D721Med (cell line): ENCODE measurements at places on chromosomes 6 and 20.

DNA sequence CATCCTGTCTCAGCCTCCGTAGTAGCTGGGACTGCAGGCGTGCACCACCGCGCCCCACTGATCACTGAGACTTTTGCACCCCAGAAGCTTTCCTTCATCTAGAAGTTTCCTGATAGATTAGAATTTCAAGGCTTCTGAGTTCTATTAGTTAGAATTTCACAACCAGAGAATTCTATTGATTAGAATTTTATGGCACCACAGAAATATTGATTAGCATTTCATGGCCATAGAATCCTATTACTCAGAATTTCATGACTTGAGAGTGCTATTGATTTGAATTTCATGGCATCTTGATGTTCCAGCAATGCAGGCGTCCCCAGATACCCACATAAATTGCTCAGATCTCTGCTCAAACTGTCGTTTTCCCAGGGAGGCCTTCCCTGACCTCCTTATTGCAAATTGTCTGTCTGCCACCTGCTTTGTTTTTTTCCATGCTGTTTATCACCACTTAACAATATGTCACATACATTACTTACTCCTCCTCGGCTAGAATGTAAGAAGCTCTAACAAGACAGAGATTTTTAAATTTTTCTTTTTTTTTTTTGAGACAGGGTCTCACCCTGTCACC is 16.9 kb upstream of the CBFA2T2 start:
- no peak for DNase-seq

- no peak for DNase-seq
These were observed 35.3 kb downstream of the FOXP4 start for GRCh38 chr6:41581381-41581991.

GRCh38 chr6:119283214-119283613 is 66.3 kb downstream of the MAN1A1 start:
- no peak for DNase-seq

- no peak for DNase-seq
These were observed 159.4 kb downstream of the FAXC start for GRCh38 chr6:99189823-99190721.

DNA sequence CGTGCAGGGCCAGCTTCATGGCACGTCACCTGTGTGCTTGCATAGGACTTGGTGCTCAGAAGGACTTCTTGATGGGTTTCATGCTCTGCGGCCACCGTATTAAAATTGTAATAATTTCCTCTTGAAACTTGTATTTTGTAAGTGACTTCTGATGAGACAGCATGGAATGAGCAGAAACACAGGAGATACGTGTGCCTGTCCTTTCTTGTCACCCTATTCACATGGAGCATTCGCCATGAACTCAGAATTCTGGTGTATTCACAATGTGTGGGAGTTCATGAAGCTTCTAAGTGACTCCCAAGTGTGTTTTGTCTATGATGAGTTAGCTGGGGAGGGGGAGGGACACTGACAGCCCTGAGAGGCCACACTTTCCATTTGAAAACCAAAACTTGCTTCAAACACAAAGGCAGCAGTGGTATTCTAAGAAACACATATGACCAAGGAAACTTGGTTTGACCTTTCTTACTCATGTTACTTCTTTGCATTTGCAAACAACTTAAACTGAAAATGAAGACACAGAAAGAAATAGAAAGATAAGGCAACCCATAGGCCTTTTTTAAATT is 92.1 kb upstream of the NEDD9 start:
- no peak for DNase-seq

GRCh38 chr6:119858901-119859300 is 509.3 kb upstream of the MAN1A1 start:
- no peak for DNase-seq

DNA sequence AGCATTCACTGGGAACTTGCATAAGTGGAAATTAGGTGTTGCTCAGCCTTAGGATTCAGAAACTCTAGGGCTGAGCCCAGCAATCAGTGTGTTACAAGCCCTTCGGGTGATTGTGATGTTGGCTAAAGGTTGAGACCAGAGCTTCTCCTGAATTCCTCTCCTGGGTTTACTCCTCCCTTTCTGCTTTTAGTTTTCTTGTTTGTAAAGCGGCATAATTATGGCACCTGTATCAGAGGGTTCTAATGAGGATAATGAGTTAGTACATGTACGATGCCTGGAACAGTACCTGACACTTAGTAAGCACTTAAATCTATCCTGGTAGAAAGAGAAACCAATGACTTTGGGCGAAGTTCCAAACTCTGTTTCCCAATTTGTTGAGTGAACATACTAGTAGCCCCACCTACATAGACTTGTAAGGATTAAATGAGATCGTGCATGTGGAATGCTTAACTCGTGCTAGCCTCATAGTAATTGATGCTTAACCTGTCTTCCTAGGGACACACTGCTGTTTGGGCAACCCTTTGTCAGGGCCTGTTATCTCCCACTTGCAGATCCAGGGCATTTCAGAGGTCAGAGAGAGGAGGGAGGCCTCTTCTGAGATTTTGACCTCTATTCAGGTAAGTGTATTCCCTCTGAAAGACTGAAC is 932 bp upstream of the EZR start:
- no peak for DNase-seq

- no peak for DNase-seq
These were observed 154.5 kb downstream of the HACE1 start for GRCh38 chr6:104705095-104705707.

DNA sequence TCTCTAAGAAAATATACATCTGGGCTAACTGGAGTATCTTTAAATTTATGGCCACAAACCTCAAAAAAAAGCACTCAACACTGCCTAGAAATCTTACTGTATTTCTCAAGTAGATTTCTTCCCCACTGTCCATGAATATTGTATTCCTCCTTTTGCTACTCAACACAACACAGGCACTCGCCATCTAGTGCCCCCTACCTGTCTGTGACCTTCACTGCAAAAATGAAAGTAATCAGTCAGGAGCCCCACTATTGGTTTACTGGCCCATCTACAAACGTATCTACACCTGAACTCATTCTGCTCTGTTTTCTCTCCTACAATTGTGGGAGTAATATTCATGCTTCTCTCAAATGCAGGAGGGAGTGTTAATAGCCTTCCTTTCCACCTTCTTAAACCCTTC is 58.3 kb downstream of the LY86 start:
- DNase-seq = no peak

DNA sequence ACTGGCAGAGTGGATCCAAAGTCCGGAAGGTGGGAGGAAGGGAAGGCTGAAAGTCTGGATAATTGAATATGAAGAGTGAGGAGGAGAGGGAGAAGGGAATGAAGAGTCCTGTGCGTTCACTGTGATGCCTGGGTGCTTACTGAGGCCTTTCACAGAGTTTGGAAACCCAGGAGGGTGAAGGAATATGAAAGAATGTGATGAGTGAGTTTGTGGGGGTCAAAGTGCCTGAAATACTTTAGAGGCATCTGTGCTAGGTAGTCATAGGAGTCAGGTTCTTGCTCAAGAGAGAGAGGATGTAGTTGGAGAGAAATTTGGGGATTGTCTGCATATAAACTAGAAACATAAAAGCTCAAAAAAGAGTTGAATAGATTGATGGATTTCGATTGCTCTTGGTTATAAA is 20.7 kb downstream of the NKX2-4 start:
- DNase-seq = no peak

GRCh38 chr6:168741942-168742782 is 301.2 kb downstream of the SMOC2 start:
- no peak for DNase-seq

DNA sequence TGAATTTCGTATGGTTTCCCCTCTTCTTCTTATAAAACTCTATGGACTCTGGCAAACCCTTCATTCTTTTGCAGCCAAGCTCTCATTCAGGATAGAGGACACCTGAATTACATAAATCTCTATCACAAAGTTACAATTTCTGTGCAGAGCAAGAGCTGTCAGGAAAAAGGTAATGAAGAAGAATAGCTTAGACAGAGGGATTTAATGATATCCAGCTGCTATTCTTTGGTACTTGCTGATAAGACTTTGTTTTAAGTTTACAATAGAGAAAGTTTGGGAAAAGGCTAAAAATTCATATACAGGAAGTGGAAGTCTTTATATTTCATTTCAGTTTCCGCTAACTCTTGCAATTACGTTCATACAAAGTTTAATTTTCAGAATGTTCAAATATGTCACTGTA is 227.0 kb downstream of the FOXC1 start:
- DNase-seq = no peak

- no peak for DNase-seq
These were observed 85.8 kb upstream of the PREP start for GRCh38 chr6:105488516-105489215.

- no peak for DNase-seq
These were observed 116.6 kb upstream of the MAFB start for GRCh38 chr20:40805592-40805991.

DNA sequence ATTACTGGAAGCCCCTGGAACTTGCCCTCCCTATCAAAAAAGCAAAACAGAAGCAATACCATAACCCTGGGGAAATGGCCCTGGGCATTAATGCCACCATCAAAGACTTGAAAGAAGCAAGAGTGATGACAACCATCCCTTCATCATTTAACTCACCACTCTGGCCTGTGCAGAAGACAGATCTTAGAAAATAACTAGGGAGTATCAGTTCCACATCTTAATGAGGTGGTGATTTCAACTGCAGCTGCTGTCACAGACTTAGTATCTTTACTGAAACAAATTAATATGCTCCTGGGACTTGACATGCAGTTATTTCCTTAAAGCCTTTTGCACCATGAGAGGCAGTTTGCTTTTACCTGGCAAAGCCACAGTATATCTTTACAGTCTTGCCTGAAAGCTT is 24.1 kb downstream of the CD164 start:
- DNase-seq = no peak

DNA sequence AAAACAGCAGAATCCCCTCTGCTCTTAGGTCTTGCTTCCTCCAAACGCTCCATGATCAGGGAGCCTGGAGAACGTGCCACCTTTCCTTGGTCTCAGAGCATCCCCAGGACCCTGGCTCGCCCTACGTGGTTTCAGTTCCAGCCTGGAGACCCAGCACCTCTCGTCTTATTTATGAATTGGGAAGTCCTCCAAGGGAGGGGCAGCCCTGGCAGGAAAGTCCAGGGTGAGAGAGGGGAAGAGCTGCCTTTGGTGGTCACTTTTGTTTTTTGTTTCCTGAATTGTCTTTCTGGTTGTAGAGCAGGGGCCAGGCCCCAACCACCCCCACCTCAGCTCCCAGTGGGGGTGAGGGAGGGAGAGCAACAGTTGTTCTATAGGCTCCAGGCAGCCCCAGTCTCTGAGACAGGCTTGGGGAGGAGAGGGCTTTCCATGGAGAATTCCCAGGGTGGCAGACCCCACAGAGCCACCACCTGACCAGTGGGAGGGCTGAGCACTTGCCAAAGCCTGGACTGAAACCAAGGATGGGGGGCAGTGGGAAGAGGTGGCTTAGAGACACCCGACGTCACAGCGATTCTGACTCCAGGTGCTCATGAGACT is 88.8 kb downstream of the PRND start:
- no peak for DNase-seq

- DNase-seq = no peak
These were observed 322.8 kb downstream of the FARS2 start for GRCh38 chr6:5584078-5584482.

GRCh38 chr20:4869290-4870193 is 131.8 kb downstream of the SLC23A2 start:
- no peak for DNase-seq

DNA sequence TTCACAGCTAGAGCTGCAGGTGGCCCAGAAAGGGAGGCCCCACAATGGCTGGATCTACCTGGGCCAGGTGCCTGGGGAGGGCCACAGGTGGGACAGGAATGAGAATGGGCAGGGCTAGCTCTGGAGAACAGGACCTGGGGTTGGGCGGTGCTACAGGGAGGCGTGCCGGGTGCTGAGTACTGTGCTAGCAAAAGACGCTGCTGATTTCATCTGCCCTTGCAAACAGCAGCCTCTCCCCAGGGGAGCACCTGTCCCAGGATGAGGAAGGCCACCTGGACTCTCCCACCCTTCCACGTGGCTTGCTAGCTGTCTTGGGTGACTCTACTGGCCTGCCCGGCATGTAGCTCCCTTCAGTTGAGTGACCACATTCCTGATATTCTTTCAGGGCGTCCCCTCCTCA is 6.6 kb upstream of the YTHDF1 start:
- no peak for DNase-seq

DNA sequence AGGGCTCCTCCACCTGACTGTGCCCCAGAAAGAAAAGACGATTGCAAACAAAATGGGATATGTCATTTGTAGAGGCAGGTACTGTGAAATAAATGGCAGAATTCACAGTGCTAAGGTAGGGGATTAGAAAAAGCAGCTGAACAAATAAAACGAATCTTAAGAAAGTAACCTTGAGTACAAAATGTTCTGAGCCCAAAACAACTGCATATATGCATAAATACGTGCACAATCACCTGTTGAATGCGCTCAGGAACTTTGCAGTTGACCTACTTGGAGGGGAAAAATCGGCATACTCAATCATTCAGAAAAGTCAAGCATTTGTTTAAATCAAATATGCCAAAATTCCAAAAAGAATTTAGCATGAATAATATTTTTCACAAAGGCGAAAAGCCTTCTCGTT is 772.1 kb upstream of the FLRT3 start:
- DNase-seq = no peak

DNA sequence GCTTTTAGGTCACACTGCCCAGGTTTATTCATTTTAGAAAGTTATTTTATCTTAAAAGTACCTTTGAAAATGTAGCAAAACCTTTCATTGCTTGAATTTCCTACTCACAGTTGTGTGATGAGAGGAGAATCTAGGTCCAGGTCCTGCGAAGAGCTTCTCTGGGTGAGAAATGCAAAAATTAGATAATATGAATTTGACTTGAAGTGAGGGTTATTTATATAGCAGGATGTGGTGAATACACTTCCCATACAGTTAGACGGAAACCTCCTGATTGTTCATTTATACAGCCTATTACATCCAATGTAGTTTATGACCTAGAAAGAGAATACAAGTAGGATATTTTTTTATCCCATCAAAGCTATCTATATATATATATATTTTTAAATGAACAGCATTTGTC is 30.5 kb downstream of the CDKAL1 start:
- DNase-seq = no peak

- DNase-seq = no peak
These were observed 257.8 kb upstream of the KCNQ5 start for GRCh38 chr6:72363844-72364740.

GRCh38 chr6:124869416-124869815 is 92.8 kb upstream of the RNF217 start:
- DNase-seq = no peak

DNA sequence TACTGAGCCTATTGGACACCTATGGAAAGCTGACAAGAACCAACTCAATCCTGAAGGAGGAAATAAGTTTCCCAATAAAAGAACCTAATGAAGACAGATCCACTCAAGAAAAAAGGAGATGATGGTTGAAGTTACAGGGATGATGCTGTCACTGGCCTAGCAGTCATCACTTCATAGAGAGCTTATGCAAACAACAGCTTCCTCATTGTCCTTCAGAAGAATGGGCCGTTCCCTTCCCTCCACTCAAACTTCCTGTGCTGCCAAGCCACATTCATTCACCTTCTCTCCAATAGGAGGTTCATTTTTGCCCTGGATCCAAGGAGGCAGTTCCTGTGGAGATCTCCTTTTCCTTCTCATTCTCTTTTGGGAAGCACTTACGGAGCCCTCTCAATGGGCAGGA is 13.8 kb upstream of the PM20D2 start:
- DNase-seq = no peak

- DNase-seq = no peak
These were observed 1.6 kb upstream of the NCOA7 start for GRCh38 chr6:125789167-125789566.

GRCh38 chr6:106546691-106547414 is 82.4 kb downstream of the RTN4IP1 start:
- no peak for DNase-seq
